ENCODE measurements at places on chromosomes 12 and 14.

DNA sequence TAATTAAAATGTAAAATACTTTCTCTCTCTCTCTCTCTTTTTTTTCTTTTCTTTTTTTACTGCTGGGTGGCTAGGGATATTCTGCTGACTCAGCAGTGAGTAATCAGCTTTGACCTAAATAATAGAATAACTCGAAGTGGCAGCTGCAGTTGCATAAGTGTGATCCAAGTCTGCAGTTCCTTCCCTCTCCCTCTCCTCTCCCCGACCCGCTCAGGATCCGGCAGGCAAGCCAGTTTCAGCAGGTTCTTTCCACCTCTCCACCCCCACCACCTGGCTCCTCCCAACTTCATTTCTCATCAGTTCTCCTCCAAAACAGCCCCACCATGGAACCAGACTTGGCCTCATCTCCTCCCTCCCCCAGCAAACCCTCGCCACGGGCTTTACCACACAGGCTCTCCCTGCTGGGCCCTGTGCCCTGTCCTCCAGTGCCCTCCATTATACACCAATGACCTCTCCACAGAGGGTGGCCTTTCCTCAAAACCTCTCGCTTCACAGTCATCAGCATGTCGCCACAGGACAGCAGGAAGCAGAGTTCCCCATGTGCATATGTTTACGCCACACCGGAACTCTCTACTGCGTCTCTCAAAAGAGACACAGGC is 22.4 kb downstream of the SLC7A8 start:
- DNase-seq = no peak

DNA sequence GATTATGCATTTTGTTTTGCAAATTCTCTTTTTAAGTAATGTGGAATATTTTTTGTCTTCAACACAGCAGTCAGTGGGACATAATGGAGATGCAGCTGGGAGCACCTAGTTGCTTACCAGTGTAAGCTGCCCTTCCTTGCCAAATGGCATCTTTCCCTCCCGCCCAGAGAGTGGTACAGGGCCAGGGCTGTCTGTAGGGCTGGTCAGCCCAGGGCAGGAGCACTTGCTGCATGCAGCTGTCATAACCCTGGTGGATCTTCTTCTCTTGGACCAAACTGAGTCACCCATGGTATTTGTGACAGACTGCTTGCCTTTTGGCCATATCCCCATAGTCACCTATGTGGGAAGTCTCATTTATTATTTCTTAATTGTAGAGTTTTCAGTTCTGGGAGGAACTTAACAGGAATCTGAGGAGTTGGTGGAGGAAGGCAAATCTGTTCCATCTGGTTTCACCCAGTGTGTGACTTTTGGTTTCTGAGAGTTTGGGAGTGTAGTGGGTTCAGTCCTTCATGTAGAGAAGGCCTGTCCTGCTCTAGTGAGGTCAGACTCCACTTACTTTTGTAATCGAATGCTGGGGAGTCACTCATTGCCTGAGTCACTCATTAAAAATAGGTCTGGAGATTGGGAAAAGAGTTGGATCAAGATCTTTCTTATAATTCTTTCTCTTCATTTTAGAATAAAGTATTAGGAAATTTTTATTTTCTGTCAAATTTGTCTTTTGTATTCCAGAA is 62.0 kb upstream of the ASPG start:
- no peak for DNase-seq

DNA sequence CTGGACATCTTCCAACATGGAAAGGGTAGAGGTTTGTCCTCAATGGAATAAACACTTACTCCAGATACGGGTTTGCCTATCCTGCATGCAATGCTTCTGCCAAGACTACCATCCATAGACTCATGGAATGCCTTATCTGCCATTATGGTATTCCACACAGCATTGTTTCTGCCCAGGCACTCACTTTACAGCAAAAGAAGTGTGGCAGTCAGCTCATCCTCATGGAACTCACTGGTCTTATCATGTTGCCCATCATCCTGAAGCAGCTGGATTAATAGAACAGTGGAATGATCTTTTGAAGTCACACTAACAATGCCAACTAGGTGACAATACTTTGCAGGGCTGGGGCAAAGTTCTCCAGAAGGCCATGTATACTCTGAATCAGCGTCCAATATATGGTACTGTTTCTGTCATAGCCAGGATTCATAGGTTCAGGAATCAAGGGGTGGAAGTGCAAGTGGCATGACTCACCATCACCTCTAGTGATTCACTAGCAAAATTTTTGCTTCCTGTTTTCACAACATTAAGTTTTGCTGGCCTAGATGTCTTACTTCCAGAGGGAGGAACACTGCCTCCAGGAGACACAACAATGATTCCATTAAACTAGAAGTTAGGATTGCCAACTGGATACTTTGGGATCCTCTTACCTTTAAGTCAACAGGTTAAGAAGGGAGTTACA is 140.4 kb downstream of the SLC35F4 start:
- DNase-seq = no peak

DNA sequence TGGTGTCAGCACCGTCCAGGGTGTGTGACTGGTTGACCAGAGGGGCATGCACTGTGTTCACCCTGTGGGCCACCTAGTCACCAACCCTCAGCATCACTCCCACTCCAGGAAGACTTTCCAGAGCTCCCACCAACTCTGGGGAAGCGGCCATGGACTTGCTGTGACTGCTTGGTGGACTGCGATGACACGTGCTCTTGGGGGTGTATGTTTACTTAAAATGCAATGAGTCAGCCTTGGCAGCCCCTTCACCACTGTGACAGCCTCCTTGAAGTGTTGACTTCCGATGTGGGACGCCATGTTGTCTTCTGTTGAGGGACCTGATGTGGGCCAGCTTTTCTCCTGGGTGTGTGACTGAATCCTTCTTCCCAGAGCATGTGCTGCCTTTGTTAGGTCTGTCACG is 151.1 kb upstream of the RTL1 start:
- no peak for DNase-seq

DNA sequence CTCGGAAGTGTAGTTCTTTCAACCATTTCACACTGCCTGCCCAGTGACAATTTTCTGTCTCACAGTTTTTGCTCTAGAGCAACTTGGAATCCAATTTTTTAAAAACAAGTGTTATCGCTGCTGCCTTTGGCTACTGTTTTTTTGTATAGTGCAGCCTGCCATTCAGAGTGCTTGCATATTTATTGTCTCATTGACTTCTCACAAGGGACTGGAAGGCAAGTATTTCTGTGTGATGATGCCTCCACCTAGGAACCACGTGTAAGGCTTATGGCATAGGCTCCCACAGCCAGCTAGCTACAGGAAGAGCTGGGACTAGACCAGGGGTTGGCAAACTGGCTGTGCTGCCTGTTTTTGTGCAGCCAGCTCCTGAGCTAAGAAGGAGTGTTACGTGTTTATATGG is 903 bp downstream of the PARPBP start:
- DNase-seq = no peak

Data from NCI-H748 treated with DMSO at 0.1 percent for 48 hours (cell line).